ENCODE measurements at places on chromosomes 16 and 17.

DNA sequence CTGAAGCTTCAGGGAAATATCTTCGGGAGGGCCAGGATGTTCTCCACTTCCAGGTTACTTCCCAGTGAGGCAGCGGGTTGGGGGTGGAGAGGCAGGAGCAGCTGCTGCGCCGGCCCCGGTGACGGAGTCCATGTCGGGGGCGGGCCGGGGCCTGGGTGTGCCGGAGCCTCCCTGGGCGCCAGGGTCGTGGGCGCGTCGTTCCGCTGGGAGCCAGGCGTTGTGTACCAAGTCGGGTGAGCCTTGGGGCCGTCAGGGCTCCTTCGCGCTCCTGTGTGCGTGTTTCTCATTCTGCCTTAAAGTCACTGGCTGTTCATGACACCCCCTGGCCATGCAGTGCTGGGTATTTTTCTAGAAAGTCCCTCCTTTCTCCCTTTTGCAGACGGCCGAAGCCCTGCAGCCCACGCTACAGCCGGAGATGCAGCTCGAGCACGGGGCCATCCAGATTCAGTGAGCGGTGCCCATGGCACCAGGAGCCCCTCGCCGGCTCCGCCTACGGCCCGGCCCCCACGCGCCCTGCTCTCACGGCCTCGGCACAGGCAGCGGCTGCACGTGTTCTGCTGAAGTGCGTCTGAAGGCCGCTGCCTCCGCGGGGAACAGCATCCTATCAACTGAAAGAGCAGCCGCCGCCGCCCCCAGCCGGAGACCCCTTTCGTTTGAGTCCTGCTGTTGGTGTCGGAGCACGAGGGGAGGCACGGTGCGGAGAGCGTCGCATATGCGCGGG lies 125.1 kb downstream of the BANP start:
- DNase-seq, result no peak

DNA sequence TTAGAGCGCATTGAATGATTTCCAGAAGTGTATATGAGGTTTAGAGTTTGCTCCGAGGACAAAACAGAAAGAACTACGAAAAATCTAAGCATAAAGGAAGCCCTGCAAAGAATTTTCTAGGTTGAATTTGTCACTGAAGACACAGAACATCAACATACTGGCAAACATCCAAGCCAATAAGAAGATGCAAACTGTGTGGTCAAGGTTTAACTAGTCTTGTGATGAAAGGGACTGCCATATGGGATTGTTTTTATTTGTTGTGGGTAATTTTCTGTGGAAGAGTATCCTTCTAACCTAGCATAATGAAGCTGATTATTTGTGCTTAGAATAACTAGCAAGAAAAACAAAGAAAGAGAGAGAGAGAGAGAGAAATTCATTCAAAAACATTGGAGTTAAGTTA lies 492.0 kb upstream of the ERCC4 start:
- DNase-seq, result no peak

GRCh38 chr16:8885674-8886592 lies 3.8 kb downstream of the LITAFD start:
- DNase-seq, result no peak

DNA sequence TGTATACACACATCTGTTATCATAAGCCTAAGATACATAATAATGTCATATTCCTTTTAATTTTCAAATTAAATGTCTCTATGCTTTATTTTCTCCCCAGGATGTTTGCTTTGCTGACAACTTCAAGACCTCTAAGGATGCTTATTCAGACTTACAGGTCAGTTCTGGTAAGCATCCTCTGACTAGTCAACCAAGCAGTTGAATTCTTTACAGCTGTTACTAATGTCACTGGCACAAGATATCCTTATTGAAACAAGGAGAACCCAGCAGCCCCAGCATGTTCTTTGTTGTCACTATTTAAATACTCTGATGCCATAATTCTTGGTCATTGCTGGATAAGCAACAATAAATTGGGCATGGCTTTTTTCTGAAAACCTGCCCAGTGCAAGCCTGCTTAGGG lies 232.3 kb upstream of the PMFBP1 start:
- DNase-seq, result no peak

DNA sequence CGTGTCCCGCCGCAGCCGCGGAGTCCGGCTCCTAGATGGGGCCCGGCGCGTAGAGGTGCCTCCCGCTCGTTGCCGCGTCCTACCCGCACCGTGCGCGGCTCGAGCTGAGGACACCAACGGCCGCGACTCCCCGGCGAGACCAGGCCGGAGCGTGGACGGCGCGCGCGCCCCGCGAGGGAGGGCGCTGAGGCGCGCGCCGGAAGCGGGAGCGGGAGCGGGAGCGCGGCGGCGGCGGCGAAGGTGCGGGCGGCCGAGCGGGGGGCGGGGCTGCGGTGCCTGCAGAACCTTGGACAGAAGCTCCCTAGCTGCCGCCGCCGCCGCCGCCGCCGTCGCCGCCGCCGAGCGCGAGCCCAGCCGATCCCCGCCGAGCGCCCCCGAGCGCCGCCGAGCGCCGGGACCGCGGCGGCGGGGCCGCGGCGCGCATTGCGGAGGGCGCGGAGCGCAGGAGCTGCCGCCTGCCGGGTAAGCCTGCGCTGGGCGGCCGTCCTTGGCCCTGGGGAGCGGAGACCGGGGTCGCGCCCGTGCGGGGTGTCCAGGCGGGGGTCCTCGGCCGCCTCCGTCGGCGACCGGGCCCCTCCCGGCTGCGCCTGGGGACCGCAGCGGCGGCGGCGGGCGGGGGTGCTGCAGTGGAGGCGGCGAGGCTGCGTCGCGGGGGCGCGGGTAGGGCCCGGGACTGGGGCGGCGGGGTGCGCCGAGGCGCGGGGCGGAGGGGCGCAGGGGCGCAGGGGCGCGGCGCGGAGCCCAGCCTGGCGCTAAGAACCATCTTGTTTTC lies at the start of gene CDK5R1:
TSS of gene CDK5R1 (plus strand) at position 293 of the 772 bp plus-strand sequence. CDS start 628 bp downstream, outside the sequence.
- no peak for DNase-seq

- no peak for DNase-seq
These were observed at the start of gene TBKBP1 for GRCh38 chr17:47693731-47694580. TSS of gene TBKBP1 (plus strand) at chr17:47694161. CDS start at chr17:47696113, 1,952 bp downstream.

DNA sequence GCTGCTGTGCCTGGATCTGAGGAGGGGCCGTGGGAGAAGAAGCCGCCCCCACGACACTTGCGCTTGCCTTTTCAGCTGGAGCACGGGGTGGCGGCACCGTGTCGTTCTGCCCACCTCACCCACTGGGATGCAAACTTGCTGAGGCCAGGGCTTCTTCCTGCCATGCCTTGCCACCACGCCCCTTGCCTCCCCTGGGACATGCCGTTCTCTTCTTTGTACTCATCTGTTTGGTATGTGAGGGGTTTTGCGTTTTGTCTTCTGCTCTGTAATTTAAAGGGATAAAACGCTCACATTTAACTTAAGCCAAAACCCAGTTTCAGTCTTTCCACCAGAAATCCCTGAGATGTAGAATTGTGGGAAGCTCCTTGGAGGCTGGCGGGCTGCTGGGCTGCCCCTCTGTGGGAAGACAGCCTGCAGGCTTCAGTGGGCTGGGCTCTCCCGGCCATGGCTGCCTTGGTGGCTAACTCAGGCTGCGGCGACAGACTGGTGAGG lies 180.2 kb downstream of the RPTOR start:
- no peak for DNase-seq

DNA sequence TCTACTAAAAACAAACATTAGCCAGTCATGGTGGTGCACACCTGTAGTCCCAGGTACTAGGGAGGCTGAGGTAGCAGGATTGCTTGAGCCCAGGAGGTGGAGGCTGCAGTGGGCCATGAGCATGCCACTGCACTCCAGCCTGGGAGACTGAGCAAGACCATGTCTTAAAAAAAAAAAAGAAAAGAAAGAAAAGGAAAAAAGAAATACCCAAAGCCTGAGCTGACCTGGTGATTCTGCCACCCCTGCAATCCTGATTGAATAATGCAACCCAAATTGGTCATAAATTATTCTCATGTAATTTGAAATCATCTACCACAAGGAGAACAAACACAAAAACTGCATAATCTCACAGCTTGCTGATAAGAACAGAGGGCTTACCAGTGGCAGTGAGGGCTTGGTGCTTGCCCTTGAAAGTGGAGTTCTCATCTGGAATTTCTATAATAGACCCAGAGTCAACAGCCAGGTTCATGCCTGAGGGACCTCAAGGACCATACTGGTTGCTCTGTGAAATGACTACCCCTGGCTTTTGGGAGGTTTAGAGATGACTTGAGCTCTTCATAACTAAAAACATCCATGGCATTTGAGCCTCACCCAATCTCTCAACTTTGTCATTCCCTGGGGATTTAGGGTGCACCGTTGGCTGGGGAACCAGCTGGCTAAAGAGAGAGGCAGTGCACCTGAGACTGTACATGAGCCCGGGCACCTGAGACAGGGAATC lies 35.4 kb upstream of the TMC5 start:
- DNase-seq, result no peak

DNA sequence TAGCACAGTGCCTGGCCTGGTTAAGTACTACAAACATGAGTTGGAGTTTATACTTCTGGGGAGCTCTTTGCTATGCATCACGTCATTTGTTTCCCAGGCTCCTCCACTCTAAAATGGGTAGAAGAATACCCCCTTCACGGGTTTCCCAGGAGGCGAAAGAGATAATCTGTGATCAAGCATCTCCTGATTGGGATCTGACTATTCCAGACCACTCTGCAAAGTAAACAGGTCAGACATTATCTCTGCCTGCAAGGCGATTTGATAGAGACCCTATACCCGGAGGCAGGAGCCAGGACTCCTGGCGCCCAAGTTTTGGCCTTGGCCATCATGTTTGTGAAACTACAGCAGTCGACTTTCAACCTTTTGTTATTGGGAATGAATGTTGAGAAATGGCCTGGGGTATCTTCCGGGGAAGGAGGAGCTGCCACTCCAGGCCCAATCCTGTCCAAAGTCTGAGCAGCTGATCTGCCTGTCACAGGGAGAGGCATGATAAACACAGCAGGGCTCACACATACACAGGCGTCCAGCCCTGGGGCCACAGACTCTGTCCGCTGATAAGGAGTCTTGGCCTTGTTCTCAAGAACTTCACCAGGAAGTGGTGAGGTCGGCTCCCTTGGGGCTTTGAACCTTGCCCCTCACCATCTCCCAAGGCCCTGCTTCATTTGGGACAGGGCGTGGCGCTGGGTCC lies 199.9 kb downstream of the MAF start:
- DNase-seq, result no peak

- no peak for DNase-seq
These were observed 3.8 kb upstream of the TBKBP1 start for GRCh38 chr17:47690121-47690520.

GRCh38 chr17:15321556-15322251 lies 19.7 kb downstream of the TEKT3 start:
- DNase-seq, result no peak

DNA sequence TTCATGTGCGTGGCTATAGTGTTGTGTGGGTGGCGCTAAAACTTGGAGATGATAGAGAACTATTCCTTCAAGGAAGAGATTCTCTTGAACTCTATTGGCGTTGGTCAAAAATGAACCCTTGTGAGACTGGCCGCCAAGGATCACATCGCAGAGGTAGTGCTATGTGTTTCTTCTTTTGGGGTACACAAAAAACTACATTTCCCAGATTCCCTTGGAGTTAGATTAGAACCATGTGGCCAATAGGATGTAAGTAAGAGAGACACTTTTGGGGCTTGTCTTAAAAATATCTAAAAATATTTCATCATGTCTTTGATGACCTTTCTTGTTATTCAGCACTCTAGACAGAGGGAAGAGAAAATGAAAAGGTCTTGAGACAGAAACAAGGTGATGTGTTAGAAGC lies 25.4 kb upstream of the DYNLRB2 start:
- DNase-seq, result no peak

DNA sequence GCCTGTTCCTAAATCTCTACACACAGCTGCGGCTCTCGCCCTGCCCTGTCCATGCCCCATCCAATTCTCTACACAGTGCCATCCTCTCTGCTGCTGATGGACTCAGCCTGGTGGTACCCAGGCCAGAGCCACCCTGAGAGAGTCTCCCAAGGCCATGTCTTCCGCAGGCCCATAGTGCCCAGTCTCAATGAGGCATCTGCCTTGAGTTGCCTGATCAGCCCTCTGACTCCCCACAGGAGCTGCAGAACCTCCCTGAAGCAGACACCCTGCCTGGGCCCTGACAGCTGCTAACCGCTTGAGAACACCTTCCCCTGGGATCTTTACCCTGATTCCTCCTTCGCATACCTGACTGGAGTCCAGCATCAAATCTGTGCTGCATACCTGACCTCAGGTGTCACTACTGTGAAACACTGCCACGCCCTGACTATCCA lies 13.3 kb downstream of the TSPOAP1 start:
- DNase-seq, result no peak

DNA sequence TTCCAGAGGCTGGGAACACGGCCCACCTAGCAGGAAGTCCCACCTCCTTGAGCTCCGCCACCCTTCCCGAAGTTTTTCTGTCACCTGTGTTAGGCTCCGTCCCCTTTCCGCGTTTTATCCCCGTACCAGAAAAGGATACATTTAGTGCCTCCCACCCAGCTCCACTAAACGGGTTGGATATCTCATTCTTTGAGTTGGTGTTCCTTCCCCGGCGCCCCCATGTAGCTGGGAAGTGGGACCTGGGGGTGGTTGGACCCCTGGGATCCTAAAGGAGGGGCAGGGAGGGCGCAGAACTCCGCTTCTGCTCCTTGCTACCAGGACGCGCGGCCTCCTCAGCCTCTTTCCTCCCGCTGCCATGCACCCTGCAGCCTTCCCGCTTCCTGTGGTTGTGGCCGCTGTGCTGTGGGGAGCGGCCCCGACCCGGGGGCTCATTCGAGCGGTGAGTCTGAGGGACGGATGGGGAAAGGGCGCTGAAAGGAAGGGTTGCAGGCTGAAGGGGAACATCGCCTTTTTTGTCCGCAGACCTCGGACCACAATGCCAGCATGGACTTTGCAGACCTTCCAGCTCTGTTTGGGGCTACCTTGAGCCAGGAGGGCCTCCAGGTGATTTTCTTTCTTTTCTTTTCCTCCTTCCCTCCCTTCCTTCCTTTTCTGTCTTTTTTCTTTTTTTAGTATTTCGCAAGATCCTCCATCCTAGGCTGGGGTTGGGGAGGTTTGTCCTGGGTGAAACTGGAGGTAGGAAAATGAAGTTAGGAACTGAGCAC lies 669 bp downstream of the RNF167 start:
- no peak for DNase-seq

DNA sequence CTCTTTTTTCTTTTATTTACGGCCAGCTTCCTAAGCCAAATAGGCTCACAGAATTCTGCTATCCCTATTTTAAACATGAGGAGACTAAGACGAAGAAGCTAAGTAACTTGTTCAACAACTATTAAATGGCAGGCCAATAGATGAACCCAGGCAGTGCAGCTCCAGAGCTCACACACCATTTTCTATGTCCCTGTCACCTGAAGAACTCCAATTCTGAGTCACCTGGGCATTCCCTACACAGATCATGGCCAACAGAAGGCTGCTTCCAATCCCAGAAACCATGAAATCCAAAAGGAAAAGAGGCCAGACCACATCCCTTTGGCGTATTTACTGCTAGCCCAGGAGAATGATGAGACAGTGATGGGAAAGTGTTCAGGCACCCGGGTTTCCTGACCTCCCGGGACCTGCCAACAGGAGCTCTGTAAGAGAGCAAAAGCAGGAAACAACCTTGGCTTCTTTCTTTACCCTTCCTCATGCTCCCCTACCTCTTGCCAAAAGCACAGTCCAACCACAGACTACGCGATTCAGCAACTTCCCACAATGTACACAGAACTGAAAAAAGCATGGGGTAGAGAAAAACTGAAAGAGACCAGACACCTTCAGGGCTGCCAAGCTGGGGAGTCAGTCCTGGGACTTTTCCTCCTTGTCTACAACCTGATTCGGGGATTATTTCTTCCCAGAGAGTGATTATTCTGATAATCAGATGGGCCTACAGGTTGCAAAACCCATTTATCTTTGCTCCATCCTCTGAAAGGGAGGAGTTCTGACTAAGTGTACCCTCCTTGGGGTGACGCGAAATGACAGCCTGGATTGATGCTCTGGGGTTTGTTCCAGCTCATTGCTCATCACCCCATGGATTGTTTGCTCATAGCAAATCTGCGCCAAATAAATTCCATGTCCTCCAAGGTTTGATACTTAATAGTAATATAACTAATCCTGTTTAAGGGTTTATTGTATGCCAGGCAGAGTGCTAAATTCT lies 47.8 kb upstream of the HAS3 start:
- no peak for DNase-seq

Measured in cortex of kidney (tissue), 1 donor.